AG09309 (cell line): ENCODE measurements at places on chromosomes 7 and 10.

- no peak for DNase-seq
Observed at GRCh38 chr10:12795315-12796110, 206.0 kb downstream of the CCDC3 start.

GRCh38 chr10:70674560-70675495 is 2.5 kb downstream of the ADAMTS14 start:
- DNase-seq = no peak

- no peak for DNase-seq
Observed at GRCh38 chr7:10412422-10413019, 561.2 kb upstream of the PHF14 start.

DNA sequence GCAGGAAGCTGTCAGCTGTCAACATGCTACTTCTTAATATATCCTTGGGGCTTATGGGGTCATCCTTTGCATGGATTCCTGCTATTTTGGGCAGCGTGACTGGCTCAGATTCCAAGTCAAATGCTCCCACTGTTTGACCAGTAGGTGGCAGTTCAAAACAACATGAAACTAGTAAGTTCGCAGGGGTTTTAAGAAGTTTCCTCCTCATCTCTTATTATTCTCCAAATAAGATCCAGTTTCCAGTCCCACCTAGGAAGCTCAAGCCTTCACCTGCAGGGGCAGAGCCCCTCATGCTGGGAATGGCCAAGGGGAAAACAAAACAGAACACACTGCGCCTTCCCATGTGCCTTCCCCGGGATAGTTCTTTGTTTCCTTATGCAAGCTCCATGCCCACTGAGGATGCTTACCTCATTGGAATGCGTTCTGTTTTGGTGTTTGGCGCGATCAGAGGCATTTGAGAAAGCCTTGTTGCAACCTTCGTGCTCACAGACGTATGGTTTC is 259.8 kb downstream of the GLI3 start:
- no peak for DNase-seq

DNA sequence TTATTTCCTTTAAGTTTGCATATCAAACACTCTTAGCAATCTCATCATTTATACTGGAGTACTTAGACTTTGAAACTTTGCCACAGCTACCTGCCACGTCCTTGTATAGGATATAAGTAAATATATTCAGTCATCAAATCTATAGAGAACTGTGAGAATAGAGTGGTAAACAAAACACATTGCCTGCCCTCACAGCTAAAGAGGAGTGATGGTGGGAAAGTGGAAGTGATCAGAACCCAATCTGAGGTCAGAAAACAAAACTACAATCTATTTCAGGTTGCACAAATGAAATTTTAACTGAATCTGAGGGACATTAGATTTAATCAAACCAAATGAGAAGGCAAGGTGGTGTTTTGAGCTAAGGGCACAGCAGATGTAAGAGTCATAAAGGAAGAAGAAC is 74.8 kb downstream of the ZEB1 start:
- DNase-seq = no peak

DNA sequence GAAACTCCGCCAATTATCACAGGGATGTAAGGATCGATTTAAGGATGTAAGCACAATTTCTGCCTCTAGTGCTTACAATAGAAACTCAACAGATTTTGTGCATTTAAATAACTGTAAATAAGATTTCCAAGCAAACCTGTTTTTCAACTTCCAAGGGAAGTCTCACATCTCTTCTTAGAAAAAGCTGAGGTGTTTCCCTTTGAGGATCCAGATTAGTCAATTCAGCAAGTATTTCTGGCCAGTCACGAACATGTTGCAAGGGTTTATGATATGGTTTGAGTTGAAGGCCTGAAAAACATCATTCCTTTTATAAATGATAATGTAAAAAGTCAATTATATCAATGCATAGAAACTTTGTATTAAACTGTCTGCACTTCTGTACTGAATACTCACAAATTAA is 23.9 kb downstream of the KRIT1 start:
- DNase-seq = no peak

DNA sequence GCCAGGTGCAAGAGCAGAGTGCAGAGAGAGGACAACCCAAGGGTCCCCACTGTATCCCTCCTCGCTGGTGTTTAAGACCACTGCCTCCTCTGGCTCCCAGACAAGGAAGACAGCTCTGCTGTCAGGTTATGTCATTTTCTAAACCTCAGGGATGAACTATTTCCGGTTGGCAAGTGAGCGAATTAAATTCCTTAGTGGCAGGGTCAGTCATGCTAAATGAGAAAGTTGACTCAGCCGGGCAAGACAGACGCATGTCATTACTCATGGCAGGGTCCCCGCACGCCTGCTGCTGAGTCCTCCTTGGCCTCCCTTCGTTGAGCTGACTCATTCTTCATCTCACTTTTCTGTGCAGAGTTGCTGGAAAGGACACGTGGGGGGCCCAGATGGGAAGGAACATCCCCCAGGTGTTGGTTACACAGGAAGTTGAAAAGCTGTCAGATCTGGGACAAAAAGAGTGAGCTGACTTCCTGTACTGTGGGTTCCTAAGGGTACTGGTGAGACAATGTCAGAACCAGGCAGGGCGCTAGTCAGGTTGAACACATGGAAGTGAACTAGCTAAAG is 47.1 kb upstream of the UCN3 start:
- peak; percentile 33 for DNase-seq

GRCh38 chr7:107264723-107265122 is 95.9 kb downstream of the HBP1 start:
- DNase-seq = no peak

DNA sequence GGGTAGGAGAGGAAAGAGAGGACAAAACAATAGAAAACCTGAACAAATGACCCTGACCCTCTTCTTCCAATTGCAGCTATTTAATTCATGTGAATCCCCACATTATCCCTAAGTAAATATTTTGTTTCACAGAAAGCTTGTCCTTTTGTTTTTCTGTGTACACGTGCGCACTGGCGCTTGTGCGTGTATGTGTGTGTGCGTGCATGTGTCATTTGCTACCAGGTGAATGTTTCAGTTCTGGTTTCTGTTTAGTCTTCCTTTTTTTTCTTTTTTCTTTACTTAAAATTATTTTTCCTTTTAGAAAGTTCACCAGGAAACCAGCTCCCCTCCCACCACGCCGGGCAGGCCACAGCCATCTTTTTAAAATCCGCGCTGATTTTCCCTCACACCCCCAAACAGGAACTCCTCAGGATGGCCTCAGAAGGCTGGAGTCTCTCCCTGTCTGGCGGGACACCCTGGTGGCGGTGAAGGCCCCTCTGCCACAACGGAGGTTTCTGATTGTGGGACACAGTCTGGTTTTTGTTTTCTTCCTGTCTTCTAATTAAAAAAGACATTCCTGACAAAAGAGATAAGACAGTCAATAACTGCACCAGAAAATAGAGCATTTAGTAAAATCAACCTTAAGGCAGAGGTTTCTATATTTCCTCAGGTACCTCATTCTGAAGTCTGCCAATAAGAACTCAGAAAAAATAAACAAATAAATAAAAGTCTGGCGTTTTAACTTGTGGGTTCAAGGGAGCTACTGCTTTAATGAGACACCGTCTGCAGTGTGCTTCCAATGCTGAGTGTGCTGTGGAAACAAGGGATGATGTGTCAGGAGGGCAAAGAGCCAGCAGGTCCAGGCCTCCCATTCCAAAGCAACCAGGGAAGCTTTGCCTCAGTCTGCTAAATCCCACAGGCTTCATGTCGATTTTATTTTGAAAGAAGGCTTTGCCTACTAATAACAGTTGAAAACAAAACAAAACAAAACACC is 17.4 kb downstream of the IRF5 start:
- peak; percentile 40 for DNase-seq

GRCh38 chr10:69119896-69120295 is 4.1 kb upstream of the VPS26A start:
- no peak for DNase-seq

DNA sequence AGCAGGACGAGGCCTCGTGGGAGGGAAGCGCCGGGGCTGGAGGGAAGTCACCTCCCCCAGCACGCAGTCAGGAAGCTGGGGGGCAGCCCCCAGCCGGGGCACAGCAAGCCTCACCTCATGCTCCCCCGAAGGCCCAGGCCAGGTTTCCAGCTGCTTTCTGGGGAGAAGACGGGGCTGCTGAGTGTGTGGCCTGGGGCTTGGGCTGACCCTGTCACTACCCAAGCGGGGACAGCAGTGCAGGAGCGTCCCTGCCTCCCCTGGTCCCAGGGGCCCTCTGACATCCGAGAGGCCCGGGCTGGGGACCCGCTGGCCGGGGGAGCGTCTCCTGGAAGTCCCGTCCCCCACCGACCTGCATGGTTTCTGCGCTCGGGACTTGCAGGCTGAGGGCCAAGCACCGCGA is 19.7 kb upstream of the NKX6-2 start:
- DNase-seq = no peak

GRCh38 chr10:110226543-110226925 is 19.1 kb downstream of the MXI1 start:
- DNase-seq = peak; percentile 61
